ENCODE measurements at places on chromosomes 7 and 10.

DNA sequence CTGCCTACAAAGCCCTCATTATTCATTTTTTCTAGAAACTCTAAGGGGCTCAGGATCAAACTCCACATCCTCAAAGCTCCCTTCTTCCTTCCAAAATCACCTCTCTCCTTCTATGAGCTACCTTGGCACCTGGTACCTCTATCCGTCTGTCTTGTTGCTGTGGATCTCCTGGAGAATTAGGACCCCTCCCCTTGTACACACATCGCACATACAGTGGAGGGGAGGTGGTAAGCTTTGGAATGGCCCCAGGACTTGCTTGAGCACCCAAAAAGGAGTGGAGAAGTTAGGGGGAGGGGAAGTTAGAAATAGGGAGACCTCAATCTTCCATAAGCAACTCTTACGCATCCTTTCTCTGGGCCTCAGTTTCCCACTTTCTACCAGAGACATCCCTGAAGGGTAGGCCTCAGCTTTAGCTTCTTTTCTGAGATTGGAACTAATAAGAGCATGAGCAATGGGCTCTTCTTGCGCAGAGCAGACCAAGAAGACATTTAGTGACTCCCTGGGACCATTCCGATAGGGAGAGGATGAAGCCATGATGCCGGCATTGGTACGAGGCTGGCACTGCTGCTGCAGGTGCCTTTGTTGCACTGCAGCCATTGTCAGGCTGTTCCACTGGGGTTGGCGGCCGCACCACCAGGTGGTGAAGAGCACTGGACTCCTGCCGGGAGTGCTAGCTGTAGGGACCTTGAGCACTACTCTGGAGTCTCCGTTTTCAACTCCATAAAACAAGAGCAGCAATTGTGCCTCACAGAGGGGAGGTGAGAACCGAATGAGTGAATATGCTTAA lies 4.5 kb downstream of the CYP26C1 start:
- no peak for DNase-seq

DNA sequence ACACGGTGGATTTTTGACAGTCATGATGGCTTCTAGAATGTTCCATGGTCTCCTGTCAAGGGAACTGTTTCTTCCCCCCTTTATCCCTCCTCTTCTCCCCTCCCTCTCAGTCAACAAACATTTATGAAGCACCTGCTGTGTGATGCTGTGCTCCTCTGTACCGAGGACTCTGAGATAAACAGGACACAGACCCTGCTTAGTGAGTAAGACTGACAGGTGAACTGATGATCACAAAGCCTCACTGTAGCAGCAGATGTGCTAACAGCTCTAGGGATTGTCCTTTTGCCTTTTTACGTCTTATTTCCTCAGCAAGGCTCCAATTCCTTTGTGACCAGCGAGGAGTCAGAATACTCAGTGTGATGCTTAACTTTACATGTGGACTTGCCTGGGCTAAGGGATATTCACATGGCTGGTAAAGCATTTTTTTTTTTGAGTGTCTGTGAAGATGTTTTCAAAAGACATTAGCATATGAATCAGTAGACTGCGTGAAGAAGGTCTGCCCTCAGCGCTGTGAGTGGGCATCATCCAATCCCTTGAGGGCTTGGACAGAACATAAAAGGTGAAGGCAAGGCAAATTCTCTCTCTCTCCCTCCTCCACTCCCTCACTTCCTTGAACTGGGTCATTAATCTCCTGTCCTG lies 170.1 kb downstream of the ADRA2A start:
- no peak for DNase-seq

DNA sequence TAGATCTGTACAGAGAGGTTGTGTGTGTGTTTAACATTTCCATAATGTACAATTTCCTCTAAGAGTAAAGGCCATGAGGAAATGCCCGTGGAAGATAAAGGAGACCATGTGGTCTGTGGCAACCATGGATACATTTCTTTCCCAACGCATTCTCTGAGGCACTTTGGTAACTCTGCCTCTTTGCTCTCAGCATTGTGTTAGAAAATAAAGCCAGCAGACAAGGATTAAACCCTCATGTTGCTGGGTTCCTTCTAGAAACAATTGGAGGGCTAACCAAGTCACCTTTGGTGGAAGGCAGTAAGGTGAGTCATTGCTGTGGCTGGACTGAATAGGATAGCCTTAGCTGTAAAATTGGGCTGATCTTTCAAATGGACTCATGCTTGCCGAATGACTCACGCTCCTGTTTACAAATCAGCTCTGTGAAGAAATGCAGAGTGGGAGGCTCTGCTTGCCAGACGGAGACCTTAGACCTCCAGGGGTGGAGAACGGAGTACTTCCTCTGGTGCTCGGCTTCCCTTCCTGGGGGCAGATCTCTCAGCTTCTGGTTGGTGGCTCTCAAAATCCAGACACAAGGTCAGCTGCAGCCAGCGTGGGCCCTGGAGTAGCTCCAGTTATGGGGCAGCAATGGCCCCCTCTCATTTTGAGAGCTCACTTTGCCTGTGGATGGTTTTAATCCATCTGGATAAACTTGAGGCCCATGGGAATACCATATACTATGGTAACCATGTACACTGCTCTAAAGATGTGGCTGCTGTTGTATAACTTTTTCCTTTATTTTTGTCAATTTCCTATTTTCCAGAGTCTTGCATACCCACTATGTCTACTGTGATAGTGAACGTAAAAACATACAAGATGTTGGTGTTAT lies 137.3 kb downstream of the TCF7L2 start:
- DNase-seq: no peak

- no peak for DNase-seq
Observed at GRCh38 chr7:27945058-27945795, 205.3 kb downstream of the TAX1BP1 start.

- no peak for DNase-seq
Observed at GRCh38 chr10:111018021-111018420, 58.8 kb upstream of the ADRA2A start.

- DNase-seq: no peak
Observed at GRCh38 chr10:90288391-90288933, 569.4 kb downstream of the HTR7 start.

DNA sequence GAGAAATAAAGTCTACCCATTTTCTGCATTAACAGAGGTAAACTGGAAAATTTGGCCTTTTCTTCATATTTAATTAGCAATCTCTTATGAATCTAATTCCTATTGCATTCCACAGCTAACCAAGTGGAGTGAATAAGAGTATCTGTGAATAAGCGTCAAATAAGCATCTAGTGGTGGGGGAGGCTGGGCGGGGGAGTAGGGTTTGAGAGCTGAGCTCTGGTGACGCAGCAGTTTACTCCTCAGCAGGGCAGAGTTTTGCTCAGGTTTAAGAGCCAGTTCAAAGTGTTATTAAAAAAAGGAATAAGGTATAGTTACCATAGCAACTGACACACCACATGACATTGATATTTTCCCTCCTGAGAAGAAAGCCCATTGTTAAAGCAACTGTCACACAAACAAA lies 1346.8 kb upstream of the CELF2 start:
- no peak for DNase-seq

- no peak for DNase-seq
Observed at GRCh38 chr10:51918440-51918839, 219.0 kb upstream of the CSTF2T start.

- no peak for DNase-seq
Observed at GRCh38 chr7:54544149-54544526, 2.0 kb downstream of the VSTM2A start.

- DNase-seq: no peak
Observed at GRCh38 chr7:37068902-37069301, 344.6 kb upstream of the AOAH start.

Data from OCI-LY7 (cell line).